Transverse colon (tissue), 4 donors: ENCODE measurements at places on chromosomes 11 and 22. TPM values are rescaled to one million over a fixed set of nuclear protein-coding genes. Genes with fewer than 3 reads are reported as not detected.

DNA sequence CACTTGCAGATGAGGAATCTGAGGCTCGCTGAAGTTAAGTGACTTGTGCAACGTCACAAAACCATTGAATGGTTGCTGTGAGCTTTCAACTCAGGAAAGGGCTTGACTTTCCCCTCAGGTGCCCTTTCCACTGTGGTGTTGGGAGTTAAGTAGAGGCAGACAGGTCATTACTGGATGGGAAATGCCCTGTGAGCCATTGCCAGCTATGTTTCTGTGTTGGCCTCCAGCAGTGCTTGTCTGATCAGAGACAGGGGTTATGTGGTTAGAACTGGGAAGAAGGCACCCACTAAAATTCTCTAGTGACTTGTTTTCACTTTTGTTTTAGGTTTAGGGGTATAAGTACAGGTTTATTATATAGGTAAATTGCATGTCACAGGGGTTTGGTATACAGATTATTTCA, 96.6 kb downstream of the FDX1 start:
- DNase-seq = no peak

VWCE gene
- not detected for total RNA-seq

- DNase-seq = no peak
These were observed 257.3 kb upstream of the ISX start for GRCh38 chr22:34808618-34809017.

TPCN2 gene
- total RNA-seq = 23.1 TPM

TRIM44 gene
- total RNA-seq = 34.7 TPM

GRCh38 chr11:119024430-119025098, 6.0 kb downstream of the TRAPPC4 start:
- no peak for DNase-seq

GRCh38 chr11:41954034-41954433, 494.6 kb upstream of the LRRC4C start:
- DNase-seq = no peak

DNA sequence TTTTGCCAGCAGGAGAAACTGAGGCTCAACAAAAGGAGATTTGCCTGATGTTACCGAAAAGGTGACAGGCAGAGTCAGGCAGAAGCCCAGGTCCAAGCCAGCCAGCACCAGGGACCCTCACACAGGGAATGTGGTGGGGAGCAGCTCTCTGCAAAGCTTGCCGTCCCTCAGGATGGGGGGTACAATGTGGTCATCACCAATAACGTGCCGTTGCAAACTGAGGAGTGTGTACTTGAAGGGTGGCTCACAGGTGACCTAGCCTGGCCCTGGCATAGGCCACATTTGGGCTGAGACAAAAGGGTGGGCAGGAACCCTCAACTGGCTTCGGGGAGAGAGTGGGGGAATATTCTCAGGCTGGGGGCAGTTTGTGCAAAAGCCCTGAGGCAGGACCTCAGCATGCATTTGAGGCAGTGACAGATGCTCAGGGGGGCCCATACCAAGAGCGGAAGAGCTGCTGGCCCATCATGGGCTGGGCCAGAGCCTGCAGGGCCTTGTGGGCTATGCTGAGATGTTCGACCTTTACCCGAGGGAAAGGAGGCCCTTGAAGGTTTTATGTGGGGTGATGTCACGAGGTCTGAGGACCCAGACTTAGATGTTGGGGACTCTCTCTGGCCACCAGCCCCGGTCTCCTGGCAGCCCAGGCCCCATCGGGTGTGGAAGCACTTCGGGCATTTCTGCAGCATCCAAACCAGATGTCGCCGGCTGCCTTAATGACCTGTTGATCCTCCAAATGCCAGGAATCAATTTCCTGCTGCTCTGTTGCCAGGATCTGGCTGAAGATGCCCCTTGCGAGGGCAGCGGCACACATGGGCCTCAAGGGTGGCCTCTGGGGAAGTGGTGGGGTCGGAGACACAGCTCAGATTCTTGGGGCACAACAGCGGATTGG, 57.4 kb upstream of the SHISAL1 start:
- no peak for DNase-seq

PHOX2A gene
- total RNA-seq = 0.79 TPM

- DNase-seq = no peak
These were observed 236.1 kb downstream of the MIAT start for GRCh38 chr22:26893173-26894110.

GRCh38 chr11:78228467-78228866, 39.7 kb downstream of the USP35 start:
- DNase-seq = peak; percentile 22

DMC1 gene
- not detected for total RNA-seq

GRCh38 chr11:19730373-19730772, 17.7 kb downstream of the NAV2 start:
- DNase-seq = peak; percentile 36

- no peak for DNase-seq
These were observed 111.8 kb downstream of the OSBP2 start for GRCh38 chr22:30806391-30806861.

DNA sequence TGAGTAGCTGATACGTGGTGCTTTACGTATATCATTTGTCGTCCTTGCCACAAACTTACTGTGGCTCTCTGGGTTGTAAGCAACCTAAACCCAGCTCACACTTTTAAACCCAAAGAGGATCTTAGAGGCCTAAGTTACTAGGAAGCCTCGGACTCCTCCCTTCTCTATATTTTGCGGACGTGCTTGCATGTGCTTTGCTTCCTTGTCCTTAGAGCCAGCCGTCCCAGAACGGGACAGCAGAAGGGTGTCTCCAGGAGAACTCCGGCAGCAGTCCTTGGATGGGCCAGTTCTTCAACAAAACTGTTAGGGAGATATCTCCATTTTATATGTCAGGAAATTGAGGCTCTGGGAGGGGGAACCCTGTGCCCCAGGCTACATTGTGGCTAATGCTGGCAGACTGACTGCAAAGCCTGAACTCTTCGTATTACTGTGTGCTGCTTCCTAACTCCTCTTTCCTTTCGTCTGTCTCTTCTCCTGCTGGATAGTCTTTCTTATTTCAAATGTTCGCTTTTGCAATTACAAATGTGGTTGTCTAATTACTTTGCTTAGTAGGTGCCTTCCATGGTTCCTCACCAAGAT, 33.8 kb downstream of the TNRC6B start:
- no peak for DNase-seq

SMIM35 gene
- total RNA-seq = not detected

DNA sequence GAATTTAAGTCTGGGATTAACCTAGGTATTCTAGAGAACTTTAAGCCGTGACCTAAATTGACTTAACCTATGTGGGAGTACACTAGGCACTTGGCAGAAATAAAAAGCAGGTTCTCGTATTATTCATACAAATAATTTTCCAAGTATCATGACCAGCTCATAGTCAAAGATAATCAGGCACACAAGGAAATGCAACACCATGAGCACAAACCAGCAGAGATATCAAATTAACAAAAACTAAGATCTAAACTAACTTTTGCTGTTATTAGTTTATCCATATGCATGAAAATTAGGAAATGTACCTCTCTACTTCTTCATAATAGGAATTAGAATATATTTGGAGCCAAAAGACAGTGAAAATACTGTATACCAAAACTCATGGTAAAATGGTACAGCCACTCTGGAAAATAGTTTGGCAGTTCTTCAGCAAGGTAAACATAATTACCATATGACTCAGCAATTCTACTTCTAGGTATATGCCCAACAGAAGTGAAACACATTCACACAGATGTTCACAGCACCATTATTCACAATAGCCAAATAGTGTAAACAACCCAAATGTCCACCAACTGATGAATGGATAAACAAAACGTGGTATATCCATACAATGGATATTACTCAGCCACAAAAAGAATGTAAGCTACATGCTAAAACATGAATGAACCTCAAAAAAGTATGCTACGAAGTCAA, 154.1 kb downstream of the ENTHD1 start:
- no peak for DNase-seq

- no peak for DNase-seq
These were observed 12.5 kb upstream of the SYT12 start for GRCh38 chr11:67010296-67010905.

GRCh38 chr11:112277941-112278340, 17.3 kb upstream of the PLET1 start:
- DNase-seq = no peak

DNA sequence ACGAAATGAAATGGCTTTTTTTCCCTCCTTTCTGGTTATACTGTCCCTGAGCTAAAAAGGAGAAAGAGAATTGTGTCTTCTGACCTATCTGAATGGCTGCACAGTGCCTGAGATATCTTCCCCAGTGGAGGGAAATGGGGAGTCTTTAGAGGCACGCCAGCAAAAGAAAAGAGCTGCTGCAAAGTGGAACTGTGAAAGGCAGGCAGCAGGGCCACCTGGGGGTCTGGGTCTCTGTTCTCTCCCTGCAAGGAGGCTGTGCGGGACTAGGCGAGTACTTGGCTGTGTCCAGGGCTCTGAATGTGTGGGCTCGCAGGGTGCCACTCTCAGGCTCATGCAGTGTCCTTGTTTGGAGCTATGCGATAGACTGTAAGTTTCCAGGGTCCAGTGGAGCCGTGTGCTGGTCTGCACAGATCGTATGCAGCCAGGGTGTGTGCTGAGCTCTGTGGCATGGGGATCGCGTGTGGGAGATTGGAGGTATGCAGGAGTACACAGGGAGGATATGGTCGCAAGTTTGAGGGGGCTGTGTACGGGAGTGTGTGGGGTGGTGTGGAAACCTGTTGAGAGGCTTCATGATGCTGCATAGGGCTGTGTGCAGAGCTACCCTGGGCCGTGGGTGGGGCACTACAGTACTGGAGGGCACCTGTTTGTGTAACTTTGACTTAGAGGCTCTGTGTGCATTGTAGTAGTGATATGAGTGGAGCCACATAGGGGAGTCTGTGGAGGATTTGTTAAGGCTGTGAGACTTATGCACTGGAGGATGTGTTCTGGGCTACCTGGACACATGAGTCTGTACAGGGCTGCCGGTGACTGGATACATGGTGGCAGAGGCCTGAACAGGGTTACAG, 70.1 kb upstream of the OLFML1 start:
- DNase-seq = no peak

MUC5AC gene
- total RNA-seq = not detected
